Tibial nerve (tissue), 4 donors: ENCODE measurements at places on chromosomes 4 and X. TPM values are rescaled to one million over a fixed set of nuclear protein-coding genes. Genes with fewer than 3 reads are reported as not detected.
A peak's percentile ranks its signal among the peaks of the same experiment; 100 is the strongest.

GRCh38 chr4:104494822-104495559, at the start of gene CXXC4:
Gene CXXC4 (minus strand): TSS chr4:104494894. CDS start chr4:104491802, 3,092 bp downstream.
- H3K4me1 ChIP-seq: peaks cover 5% of the 10 kb centered on the region
- no peaks in the 10 kb centered on the region for H3K27me3 ChIP-seq
- no peaks in the 10 kb centered on the region for H3K36me3 ChIP-seq
- DNase-seq: peak; percentile 44

- no peak overlapping the region for H3K4me3 ChIP-seq
- H3K4me1 ChIP-seq: no peaks in the 10 kb centered on the region
- no peaks in the 10 kb centered on the region for H3K27me3 ChIP-seq
These were observed 174.9 kb upstream of the MXRA5 start for GRCh38 chrX:3521396-3521795.

RENBP gene
- total RNA-seq: 12.1 TPM

DNA sequence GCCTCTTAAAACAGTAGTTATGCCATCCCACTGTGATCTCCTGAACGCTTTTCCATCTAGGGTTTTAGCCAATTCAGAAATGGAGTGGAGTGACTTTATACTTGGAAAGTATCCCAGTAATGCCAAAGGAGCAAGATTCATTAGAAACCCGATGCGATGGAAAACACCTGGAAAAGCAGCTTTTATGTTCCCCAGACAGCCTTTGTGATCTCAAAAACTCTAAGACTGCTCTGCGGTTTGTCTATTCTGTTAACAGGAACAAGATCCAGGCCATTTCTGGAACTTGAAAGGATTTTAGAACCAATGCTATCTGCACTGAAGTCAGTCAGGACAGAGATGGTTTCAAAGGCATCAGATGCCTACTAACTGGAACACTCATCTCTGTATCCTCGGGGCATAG, 145.1 kb downstream of the APBB2 start:
- H3K4me1 ChIP-seq: no peaks in the 10 kb centered on the region
- no peak overlapping the region for H3K4me3 ChIP-seq
- no peaks in the 10 kb centered on the region for H3K36me3 ChIP-seq
- DNase-seq: no peak
- no peaks in the 10 kb centered on the region for H3K27me3 ChIP-seq

AKAP4 gene
- total RNA-seq: not detected

- no peak overlapping the region for H3K4me3 ChIP-seq
- DNase-seq: no peak
These were observed 899.2 kb downstream of the FAT4 start for GRCh38 chr4:126213996-126214395.
